ENCODE measurements at places on chromosomes 12 and 14. TPM values are rescaled to one million over a fixed set of nuclear protein-coding genes. Genes with fewer than 3 reads are reported as not detected.

DNA sequence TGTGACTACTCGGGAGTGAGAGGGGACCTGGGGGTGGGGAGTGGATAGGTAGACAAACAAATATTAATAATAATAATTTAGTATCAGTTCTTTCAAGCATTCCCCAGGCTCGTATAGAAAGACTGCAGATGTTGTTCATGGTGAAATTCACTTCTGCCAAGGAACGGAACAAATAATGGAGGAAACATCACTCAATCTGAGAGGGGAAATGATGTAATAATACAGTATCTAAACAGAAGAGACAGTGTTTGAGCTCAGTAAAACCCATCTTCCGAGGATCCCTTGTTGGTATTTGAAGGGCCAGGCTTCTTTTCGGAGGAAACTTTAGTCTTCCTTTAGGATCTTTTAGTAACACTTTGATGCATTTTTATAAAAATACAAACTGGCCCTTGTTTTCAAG lies 114.2 kb downstream of the KCNK10 start:
- DNase-seq, result no peak

GRCh38 chr12:63042646-63043045 lies 107.7 kb upstream of the PPM1H start:
- DNase-seq, result peak; percentile 36

Gene PRIMA1
- total RNA-seq, result not detected

Gene CLMN
- total RNA-seq, result 2.8 TPM

Measured in M059J (cell line).